ENCODE measurements at places on chromosomes 13 and 19.

GRCh38 chr19:9849791-9850190, 14.7 kb downstream of the PIN1 start:
- no peak for DNase-seq

DNA sequence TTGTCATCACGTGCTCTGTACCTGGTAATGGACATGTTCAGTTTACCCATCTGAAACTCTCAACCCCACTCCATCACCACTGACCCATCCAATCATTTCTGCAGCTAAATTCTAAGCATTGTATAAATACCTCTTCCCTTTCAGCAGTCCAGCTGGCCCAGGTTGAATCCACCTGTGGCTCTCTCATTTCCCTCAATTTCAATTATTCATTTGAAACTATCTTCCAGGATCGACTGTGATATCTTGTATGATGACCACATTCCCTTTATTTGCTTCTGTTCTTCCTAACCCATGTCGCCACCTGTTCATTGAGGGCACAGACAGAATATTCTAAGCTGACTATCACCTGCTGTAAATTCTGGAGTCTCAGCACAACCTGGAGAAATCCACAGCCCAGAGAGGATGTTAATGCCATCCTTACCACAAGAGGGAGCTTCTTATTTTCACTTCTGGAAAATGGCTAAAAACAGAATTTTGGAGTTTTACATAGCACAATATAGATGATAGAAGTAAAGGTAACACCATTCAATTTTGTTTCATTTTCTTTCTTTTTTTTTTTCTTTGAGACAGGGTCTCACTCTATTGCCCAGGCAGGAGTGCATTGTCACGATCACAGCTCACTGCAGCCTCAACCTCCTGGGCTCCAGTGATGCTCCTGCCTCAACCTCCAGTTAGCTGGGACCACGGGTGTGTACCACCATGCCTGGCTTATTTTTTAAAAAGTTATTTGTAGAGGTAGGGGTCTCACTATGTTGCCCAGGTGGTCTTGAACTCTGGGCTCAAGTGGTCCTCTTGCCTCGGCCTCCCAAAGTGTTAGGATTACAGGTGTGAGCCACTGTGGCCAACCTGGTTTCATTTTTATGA, 38.6 kb downstream of the ZNF823 start:
- DNase-seq = peak; percentile 33

DNA sequence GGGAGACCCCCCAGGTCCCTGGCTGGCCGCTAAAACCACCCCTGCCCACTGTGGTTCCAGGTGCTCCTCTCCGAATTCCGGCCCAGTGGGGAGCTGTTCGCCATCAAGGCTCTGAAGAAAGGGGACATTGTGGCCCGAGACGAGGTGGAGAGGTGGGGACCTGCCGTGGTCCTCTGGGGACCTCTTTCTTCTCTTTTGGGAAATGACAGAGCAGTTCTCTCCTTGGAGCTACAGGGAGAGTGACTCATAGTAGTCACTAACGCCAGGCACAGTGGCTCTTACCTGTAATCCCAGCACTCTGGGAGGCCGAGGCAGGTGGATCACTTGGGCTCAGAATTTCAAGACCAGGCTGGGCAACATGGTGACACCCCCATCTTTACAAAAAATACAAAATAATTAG, 7.3 kb downstream of the PTGER1 start:
- DNase-seq = no peak

- peak; percentile 62 for DNase-seq
Observed at GRCh38 chr19:17555929-17556813, 722 bp downstream of the COLGALT1 start.

DNA sequence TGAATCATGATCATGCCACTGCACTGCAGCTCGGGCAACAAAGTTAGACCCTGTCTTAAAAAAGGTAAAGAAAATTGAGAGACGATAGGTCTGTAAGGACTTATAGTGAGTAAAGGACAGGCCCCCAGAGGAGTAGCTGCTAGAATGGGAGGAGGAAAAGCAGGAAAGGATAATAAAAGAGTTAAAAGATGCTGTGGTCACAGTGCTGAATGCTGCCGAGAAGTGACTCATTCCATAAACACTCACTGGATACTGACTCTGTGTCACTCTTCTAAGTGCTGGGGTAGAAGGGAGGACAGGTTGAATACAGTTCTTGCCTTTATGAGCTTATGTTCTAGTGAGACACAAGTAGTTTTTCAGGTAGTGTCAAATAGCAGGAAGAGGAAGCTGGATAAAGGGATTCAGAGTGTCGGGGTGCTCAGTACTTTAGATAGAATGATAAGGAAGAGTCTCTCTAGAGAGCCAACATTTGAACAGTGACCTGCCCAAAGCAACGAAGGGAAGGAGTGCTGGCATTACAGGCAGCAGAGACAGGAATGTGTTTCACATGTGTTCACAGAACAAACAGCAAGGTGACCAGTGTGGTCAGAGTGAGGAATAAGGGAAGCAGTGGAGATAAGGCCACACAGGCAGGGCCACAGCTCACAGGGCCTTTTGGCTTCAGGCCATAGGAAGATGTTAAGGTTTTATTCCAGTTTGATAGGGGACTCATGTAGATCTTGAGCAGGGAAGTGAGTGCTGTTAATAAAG, 1240.5 kb downstream of the UQCRFS1 start:
- DNase-seq = peak; percentile 29

DNA sequence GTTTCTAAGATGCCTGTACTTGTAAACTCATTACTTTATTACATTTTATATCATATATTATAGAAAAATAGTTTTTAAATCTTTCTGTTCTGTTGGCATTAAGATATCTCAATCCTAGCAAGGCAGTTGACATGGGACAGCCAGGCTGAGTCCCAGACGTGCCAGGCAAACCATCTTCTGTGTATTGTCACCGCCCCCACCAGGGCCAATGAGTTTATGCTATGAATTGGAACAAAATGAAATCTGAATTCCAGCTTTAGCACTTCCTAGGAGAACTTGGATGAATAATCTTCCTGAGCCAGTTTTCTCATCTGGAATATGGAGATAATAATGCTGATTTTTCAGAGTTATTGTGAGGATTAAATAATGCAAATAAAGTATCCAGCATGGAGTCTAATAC, 79.9 kb upstream of the GSX1 start:
- DNase-seq = no peak
